ENCODE measurements at places on chromosomes 11 and 22. TPM values are rescaled to one million over a fixed set of nuclear protein-coding genes. Genes with fewer than 3 reads are reported as not detected.

DNA sequence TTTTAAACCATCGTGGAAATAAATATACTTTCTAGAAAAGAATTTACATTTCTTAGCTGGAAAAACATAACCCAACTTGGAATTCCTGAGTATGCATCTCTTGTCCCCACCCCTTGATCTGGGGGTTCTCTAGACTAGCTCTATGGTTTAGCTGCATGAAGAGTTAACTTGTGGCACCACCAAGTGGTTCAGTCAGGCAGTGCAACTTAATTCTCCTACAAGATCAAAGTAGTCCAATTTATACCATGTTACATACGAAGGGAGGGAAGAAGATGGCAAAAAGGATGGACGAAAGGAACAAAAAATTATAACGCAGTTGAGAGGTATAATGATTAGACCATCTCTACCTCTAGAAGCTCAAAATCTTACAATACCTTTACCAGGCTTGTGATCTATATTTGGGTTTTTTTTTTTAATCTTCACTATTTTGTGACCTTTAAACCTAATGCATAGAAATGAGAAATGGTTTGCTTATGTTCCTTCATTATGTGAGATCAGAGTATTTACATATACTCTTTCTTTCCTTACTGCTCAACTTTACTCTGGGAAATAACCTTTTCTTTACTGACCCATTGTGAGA lies 28.5 kb upstream of the ALKBH3 start:
- no peak for DNase-seq

DNA sequence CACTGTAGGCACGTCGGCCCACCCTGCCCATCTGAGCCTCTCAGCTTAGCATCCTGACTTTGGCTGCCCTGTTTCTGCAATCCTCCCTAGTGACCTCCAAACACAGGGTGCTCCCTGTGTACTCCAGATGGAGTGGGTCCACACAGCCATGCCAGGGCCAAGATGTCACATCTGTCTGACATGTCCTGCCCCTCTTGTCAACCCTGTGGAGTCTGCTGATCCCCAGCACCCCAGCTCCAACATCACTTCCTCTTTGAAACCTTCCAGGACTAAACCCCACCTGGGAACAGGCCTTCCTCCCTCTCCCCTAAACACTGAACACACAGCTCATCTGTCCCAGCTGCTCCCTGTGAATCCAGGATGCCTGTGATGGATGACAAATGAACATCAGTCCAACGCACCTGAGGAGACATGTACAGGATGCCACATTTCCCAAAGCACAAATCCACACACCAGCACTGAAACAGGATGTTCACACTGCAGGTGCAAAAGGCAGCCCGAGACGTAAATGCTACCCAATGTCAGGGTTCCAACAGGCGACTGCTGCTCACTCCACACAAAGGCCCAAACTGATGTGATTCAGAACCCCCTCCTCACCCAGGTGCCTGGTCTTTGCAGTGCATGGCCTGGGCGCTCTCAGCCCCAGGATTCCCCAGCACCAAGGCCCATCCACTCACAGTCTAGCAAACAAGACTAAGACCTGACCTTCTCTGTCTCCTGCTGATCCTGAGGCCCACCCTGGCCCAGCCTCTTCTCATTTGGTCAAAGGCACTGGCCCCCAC lies 2.0 kb upstream of the TSSK2 start:
- DNase-seq: no peak

DNA sequence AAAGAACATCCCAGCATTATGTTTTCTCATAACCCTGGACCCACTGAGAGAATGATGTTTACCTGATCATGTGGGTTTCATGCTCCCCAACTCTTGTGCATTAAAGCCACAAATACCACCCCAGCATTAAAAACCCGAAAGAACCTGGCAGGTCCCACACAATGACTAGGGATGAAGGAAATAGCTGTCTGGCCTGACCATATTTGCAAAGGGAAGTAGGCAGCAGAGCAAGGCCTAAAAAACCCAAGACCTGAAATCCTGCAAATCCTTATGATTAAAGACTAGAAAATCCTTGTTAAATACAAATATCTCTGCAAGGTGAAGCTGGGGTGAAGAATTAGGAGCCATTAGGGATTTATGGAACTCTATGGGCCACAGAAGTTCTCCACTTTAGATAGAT lies 23.7 kb downstream of the PAK1 start:
- DNase-seq: no peak

DNA sequence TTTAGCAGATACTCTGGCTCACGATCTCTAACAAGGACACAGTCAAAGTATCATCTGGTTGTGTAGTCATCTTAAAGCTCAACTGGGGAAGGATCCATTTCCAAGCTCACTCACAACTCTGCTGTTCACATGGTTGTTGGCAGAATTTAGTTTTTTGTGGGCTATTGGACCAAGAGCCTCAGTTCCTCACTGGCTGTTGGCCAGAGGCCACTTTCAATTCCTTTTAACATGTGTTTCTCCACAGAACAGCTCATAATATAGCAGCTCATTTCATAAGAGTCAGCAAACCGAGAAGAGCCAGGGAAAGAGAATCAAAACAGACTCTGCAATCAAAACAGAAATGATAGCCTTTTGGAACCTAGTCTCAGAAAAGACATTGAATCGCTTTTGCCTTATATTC lies 22.6 kb downstream of the IZUMO1R start:
- DNase-seq: no peak

DNA sequence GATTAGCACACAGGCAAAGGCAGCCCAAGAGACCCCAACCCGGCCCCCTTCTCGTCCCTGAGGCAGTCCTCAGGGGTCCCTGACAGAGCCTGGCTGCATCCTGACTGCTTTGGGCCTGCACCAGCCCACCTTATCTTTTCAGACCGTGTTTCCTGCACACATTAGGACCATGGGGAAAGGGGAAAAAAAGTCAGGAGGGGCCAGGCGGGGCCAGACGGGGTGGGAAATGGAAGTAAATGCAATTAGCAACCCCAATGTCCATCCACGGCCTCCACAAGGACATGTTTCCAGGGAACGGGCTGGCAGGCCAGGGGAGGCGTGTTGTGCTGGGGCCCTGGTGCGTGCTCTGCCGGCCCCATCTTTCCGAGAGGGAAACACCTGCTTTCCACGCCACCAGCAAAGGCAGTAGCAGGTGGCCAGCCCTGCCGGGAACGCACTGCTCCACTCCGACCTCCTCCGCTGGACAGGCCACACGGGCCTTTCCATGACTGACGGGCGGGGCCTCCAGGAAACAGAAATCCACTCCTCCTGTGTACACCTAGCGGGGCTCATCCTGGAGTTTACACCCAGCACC lies 7.4 kb downstream of the EHD1 start:
- no peak for DNase-seq

DNA sequence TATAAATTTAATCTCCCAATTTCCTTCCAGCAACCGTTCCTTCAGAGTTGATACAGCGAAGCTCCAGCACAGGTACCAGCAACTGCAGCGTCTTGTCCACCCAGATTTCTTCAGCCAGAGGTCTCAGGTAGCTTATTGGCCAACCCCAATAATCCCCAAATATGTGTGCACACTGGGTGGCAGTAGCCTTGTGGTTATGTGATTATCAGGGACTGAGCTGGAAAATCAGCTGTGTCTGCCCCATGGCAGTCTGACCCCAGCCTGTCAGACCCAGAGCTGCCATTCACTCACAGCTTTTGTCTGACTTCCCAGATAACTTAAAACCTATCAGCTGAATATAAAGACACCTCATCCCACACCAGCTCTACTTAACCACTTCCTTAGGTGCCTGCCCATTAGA lies 2.0 kb downstream of the HSCB start:
- DNase-seq: no peak

The HBD gene
- not detected for total RNA-seq

DNA sequence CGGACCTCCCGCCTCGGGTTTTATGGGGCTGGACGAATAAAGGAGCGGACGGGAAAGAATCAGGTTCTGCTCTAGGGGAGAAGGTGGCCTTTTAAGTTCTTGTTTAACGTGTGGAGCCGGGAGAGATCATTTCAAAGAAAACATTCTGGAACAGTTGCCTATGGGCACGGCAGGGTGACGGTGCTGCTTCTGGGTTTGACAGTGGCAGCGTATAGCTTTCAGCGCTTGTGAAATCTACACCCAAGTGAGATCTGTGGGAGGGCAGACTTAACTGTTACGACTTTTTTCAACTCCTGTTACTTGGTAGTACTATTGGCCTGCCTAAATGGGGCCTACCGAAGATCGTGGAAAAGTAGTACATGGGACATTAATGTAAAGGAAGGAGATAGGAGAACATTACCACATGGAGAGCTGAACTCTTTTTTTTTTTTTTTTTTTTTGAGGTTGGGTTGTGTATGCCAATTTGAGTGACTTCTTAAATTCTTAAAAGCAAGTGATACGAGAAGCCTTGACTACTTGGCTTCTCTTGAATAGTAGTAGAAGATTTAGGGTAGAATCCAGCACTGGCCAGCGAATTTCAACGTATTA lies 743 bp downstream of the USP47 start:
- peak; percentile 64 for DNase-seq

- DNase-seq: no peak
Measured at GRCh38 chr11:86214710-86215109, 29.8 kb upstream of the EED start.

DNA sequence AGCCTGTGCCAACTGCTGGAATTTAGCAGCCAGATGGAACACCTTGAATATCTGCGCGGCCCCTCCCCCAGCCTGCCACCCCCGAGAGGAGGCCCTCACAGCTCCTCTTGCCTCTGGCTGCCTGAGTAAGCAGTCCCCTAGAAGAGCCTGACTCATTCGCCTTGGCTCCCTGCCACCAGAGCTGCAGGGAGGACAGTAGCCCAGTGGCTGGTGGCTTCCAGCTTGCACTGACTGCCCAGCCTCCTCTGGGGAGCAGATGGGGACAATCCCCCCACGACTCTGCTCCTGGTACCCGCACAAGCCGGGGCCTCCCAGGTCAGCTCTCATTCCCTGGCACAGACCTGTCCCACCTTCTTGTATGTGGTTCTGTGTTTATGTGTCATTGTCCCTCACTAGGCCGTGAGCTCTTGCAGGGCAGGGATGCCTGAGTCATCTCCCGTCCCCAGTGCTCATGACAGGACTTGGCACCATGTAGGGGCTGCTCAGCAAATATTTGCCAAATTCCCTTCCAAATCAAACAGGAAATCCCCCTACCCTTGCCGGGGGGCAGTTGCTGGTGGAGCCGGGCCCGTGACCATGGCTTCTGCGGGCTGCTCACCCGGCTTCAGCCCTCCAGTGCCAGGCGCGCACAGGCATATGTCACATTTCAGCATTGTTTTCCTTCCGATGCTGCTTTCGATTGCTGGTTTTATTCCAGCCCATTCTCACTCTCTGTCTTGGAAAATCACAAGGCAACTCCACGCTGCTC lies 43.6 kb downstream of the CACNG2 start:
- peak; percentile 95 for DNase-seq

DNA sequence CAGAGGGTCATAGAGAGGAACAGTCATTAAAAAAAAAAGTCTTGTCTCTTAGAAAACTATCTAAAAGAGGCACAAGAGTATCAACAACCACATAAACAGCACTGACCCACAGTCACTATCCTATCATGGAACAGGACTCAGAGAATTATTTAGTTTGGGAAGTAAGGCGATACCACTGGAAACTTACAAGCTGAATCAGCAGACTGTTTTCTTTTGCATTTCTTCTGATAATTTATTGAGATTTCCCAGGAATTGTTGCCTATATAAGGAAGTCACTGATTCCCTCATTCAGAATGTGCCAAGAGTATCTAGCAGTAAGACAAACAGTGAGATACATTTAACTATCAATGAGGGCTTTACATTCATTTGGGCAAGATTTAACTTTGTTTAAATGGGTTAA lies 304.1 kb downstream of the GUCY1A2 start:
- DNase-seq: no peak
